Tracheal epithelial cell (primary cell): ENCODE measurements at places on chromosomes 3 and 15. TPM values are rescaled to one million over a fixed set of nuclear protein-coding genes. Genes with fewer than 3 reads are reported as not detected.

AADACL2 gene
- not detected in 2 replicates for total RNA-seq

GOLGA8S gene
- total RNA-seq, result not detected in 2 replicates

ARL14 gene
- total RNA-seq, result under 0.01 and 0.24 TPM in 2 replicates

PRSS50 gene
- total RNA-seq, result not detected in 2 replicates

GOLGA8T gene
- total RNA-seq, result not detected in 2 replicates

RSRC1 gene
- total RNA-seq, result 21.5 and 32.0 TPM in 2 replicates

CP gene
- 0.21 and 0.48 TPM in 2 replicates for total RNA-seq

ROPN1B gene
- total RNA-seq, result 0.24 TPM in 1 of 2 replicates, not detected in the other

CAMP gene
- 27.3 TPM in 1 of 2 replicates, not detected in the other for total RNA-seq

GOLGA8R gene
- total RNA-seq, result 0.24 and 1.5 TPM in 2 replicates

ZNF774 gene
- 3.4 and 3.6 TPM in 2 replicates for total RNA-seq
